ENCODE measurements at places on chromosomes 1 and 21. TPM values are rescaled to one million over a fixed set of nuclear protein-coding genes. Genes with fewer than 3 reads are reported as not detected.
A peak's percentile ranks its signal among the peaks of the same experiment; 100 is the strongest.

DNA sequence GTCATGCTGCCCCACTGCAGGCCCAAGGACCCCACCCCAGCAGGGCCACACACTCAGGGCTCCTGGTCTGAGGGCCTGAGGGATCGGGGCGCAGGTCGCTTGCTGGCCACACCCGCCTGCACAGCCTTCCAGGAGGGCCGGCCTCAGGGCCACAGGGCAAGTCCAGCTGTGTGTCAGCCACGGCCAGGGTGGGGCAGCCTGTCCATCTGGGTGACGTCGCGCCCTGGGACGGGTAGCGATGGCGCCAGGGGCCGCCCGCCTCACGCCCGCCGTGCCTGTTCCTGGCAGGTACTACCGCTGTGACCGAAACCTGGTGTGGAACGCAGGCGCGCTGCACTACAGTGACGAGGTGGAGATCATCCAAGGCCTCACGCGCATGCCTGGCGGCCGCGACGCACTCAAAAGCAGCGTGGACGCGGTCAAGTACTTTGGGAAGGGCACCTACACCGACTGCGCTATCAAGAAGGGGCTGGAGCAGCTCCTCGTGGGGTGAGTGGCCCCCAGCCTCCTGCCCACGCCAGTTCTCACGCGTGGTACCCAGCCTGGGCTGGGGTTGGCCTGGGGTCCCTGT, 2.5 kb downstream of the COL6A1 start:
- H3K27ac ChIP-seq: no peak overlapping the region
- no peak for DNase-seq
- peaks cover 20% of the 10 kb centered on the region for H3K27me3 ChIP-seq
- peaks cover 16% of the 10 kb centered on the region for H3K4me1 ChIP-seq

FNDC10 gene
- 3.2 TPM for total RNA-seq

- H3K4me1 ChIP-seq: no peaks in the 10 kb centered on the region
- no peak for DNase-seq
- H3K4me3 ChIP-seq: no peak overlapping the region
- H3K27ac ChIP-seq: no peak overlapping the region
Measured at GRCh38 chr1:119081700-119082099, 58.8 kb downstream of the WARS2 start.

- no peaks in the 10 kb centered on the region for H3K36me3 ChIP-seq
- peak; percentile 59 for DNase-seq
- H3K27me3 ChIP-seq: no peaks in the 10 kb centered on the region
Measured at GRCh38 chr1:204493145-204493983, 1.2 kb downstream of the PIK3C2B start.

CD1E gene
- total RNA-seq: not detected

Measured in natural killer cell (primary cell).